Astrocyte (in vitro differentiated cells and primary cell): ENCODE measurements at places on chromosomes 3 and 15.

DNA sequence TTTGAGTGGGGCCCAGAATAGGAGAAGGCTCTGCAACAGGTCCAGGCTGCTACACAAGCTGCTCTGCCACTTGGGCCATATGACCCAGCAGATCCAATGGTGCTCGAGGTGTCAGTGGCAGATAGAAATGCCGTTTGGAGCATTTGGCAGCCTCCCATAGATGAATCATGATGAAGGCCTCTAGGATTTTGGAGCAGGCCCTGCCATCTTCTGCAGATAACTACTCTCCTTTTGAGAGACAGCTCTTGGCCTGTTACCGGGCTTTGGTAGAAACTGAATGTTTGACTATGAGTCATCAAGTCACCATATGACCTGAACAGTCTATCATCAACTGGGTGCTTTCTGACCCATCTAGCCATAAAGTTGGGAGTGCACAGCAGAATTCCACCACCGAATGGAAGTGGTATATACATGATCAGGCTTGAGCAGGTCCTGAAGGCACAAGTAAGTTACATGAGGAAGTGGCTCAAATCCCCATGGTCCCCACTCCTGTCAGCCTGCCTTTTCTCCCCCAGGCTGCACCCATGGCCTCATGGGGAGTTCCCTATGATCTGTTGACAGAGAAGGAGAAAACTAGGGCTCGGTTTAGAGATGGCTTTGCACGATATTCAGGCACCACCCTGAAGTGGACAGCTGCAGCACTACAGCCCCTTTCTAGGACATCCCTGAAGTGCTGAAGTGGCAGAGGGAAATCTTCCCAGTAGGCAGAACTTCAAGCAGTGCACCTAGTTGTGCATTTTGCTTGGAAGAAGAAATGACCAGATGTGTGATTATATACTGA lies 971.4 kb downstream of the MCTP2 start:
- DNase-seq: peak; percentile 30

GRCh38 chr3:42489116-42489936 lies 13.1 kb upstream of the VIPR1 start:
- no peak for DNase-seq

DNA sequence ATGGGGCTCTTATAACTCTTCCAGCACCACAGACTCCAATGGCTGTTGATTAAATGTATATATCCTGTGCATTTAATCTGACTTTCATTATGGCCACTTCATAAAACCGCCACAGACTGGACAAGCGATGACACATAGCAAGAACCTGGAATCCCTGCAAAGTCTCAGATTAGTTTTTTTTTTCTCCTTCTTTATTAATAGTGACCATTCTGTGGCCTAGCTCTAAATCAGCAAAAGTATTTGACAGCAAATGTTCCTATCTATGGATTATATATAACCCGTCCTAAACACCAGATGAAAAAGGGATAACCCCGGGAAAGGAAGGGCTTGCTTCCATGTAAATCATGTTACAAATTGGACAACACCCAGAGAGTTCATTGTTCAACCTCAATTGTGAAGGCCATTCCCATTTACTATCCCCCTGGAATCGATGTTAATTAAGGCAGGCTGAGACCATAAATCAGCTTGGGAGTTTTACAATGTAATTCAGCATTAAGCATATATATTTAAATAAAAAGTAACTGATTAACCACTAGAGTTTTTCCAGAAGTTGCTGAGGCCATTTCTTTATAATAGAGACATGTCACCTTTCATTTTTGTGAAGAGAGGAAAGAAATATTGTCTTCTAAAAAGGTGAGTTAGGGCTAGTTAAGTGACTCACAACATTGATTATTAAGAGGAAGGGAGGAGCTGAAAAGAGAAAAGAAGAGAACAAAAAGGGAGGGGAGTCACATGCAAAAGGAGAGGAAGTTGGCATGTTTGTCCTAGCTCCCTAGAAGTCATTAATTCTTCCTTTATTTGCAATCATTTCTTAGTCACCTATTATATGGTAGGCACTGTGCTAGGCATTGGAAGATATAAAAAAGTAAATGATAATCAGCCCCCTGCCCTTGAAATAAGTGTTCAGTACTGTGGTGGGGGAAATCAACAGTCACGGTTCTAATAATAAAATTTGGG lies 26.2 kb downstream of the ALDH1A2 start:
- no peak for DNase-seq

- peak; percentile 78 for DNase-seq
These were observed 919.3 kb downstream of the TUSC7 start for GRCh38 chr3:117628823-117629291.

DNA sequence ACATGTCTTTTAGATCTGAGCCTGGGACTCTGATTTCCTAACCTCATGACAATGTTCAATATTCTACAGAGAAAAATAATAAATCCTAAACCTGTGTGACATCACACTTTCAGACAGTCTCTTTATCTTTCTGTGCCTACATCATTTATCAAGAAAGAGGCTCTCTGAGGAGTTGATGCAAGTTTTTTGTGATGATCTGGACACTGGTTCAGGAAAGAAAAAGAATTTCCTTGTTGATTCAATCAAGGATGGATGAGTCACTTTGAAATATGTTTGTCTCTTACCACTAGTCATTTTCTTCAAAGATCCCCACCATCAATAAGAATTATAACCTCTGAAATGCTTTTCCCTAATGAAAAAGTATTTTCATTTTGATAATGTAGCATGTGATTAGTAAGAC lies 404.6 kb downstream of the WDR72 start:
- DNase-seq: no peak

DNA sequence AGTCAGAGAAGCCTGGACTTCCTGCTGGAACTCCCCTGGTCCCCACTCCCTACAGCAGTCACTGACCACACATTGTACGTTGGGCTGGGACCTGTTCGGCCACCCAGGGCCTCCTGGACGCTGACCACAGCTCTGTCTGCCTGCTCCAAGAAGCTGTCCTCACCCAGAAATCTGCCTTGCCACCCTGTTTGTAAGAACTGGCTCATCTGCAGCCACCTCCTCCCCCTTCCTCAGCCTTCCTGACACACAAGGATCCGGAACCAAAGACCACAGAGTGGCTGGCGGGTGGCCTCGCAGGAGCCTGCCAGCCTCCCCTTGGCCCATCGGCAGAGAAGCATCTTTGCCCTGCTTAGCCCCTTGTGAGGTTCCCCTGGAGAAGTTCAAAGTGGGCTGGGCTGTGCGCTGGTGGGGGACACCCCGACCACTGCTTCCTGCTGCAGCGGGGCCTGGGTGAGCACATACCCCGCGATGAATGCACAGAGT lies 91.9 kb downstream of the PCSK6 start:
- no peak for DNase-seq

DNA sequence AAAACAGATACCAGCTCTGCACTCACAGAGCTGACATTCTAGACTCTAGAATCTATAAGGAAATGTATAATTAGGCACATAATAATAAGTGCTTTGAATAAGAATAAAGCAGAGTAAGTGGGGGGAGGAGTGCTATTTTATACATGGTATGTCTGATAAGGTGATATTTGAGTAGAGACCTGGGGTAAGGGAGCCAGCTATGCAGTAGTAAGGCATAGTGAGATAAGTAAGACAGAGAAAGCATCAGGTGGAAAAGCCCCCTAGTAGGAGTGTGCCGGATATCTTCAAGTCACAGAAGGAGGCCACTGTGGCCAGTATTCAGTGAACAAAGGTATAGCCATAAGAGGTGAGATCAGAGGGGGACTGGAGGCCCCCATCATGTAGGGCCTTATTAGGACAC lies 3.0 kb downstream of the SS18L2 start:
- no peak for DNase-seq

GRCh38 chr15:31100738-31101137 lies 787 bp downstream of the TRPM1 start:
- DNase-seq: no peak

DNA sequence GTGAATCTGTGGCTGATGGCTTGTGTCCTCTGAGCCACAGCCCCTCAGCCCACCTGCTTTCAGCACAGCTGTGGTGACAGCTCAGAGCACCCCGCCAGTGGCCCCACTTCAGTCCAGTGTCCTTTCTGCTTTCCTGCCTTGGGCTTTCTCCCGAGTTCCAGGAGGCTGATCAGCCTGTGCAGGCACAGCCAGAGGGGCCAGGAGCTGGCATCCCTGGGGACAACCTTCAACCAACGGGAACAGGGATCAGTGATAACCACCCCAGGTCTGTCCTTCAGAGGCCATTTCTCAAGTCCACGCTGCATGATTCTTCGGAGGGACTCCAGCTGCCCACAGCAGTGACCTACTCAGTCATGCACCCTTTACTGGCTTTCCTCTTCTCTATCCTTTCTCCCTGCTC lies 166.6 kb downstream of the RAB11A start:
- DNase-seq: no peak

- peak; percentile 53 for DNase-seq
These were observed 86.2 kb upstream of the PIAS1 start for GRCh38 chr15:67967871-67968431.

DNA sequence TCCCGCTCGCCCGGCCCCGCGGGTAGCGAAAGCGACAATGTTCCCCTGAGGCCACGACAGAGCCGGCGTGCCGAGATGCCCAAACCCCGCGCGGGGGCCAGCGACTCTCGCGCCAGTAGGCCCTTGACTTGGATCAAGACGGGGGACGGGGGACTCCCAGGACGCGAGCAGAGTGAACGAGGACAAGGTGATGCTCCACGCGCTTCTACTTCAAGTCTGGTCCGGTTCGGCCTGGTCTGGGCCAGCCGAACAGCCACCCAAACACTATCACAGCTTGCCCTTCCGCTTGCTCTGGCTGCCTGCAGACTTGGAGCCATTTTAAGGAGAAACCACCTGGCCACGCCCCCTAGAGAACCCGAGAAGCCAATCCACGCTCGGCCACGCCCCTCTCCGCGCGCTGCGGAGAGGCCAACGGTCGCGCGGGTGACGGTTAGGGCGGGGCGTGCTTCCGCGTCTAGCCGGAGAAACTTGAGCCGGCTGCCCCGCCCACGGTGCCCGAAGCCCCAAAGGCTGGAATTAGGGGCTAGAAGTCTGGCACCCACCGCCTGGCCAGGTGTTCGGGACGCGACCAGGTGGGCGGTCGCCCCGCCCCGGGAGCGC lies 608 bp upstream of the NDUFAF3 start:
- peak; percentile 86 for DNase-seq

DNA sequence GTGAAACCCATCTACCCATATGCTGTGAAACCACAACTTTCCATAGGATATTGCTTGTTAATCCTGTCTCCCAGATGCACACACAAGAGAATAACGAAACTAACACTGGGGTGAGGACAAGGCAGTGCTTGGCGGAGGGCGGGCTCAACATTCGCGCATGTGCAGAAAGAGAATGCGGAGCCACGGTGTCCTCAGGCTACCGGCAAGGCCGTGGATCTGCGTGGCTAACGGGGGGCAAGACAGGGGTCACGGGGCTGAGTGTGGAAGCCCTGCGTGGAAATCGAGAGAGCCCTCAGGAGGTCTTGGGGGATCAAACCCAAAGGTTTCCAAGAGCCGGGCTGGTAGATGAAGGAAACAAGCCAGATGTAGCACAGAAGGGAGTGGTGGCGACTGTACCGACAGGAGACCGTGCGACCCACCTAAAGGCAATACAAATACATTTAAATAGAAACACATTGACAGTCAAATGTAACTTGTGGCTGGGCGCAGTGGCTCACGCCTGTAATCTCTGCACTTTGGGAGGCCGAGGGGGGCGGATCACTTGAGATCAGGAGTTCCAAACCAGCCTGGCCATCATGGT lies 48.5 kb upstream of the TRA2B start:
- DNase-seq: no peak

DNA sequence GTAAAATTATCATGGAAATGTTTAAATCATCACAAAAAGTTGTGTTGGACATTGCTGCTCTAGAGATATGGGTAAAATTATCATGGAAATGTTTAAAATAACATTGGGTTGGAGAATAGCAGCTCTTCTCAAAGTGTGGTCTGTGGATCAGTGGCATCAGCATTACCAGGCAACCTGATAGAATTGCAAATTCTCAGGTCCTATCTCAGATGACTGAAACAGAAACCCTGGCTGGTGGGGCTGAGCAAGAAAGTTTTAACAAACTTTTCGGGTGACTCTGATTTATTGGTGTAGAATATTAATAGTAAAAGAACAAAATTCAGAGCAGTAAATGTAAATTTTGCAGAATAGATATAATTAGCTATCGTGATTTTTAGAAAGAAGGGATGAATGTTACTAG lies 28.9 kb downstream of the NXPE3 start:
- DNase-seq: no peak

DNA sequence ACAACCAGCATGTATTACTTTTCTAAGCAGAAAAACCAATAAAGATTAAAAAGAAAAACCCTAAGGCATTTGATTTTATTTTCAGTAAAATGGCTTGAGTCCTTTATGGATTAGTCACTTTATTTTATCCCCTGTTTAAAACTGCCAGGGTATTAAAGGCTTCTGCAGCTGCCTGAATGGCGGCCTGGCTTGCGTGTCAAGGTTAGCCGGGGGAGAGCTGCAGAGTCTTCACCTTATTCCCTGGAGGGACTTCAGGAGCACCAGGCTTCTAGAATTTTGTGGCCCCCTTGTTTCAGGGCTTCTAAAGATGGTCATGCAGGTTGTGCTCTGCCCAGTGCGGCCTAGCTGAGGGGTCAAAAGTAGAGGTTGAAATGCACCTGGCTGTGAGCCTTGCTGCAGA lies 58.0 kb upstream of the ICE2 start:
- no peak for DNase-seq

DNA sequence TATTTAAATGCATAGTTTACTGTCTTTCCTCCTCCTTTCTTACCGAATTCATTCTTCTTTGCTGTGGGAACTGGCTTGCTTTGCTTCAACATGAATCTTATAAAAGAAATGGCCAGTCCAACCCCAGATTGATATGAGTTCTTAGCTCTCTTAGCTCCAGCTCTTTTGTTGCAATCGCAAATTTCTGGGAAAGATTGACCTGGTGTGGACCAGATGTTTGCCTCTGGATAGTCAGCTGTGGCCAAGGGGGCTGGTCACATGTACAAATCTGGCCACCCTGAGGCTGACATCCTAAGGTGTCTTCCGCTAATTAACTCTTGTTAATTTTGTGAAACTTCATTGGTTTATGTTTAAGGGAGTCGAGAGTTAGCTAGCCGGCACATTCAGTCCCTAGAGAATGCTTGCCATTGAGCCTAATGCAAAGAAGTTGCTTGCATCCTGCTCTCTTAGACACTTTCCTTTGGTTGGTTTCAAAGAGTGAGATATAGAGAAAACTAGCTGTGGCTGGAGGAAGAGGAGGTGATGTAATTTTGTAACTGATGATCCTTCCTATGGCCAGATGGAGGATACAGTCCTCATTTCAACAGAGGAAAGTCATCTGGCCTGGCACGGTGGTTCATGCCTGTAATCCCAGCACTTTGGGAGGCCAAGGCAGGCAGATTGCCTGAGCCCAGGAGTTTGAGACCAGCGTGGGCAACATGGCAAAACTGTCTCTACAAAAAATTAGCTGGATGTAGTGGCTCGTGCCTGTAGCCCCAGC lies 162.4 kb downstream of the ADAMTSL3 start:
- no peak for DNase-seq

GRCh38 chr3:86960550-86960949 lies 30.4 kb downstream of the VGLL3 start:
- DNase-seq: no peak

GRCh38 chr3:120173056-120173675 lies 78.9 kb upstream of the GSK3B start:
- no peak for DNase-seq

GRCh38 chr3:147423798-147424580 lies 14.8 kb downstream of the ZIC1 start:
- no peak for DNase-seq
